ENCODE measurements at places on chromosomes 5 and 9. TPM values are rescaled to one million over a fixed set of nuclear protein-coding genes. Genes with fewer than 3 reads are reported as not detected.

DNA sequence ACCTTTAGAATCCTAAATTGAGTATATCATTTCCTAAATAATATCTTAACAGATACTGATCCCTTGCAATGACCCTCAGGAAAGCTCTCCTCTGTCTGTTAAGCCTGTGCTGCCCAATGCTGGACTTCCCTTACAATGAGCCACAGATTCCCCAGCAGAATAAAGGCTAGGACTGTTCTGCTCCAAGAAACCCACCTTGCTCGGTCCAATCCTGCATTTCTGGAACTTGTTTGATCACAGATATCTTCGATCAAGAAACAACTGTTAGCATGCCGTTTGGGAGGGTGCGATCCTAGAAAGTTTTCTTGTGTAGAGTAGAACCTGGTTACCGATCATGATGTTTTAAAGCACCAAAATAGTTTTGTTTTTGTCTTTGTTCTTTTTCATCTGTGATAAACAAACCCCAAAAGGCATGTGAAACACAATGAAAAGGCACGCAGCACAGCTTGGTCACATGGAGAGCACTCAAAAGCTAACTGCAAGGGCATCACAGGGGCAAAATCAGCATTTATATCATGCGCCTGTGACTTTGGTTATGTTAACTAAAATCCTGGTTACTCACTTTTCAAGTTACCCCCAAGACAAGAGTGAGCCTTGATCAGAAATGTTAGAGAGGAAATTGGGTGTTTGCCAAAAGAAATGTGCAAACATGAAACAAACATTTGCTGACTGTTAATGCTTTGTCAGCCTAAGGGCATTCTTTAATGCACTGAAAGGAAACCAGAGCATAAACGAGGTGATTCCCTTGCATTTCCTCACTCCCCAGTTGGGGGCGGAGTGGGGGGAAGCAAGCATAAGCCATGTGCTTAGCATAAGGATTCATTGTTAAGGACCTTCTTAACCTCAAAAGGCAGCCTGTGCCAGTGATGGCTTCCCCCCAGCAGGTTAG, 61.9 kb upstream of the ADAMTS16 start:
- DNase-seq, result no peak

- DNase-seq, result no peak
These were observed 416.5 kb downstream of the DMRTA1 start for GRCh38 chr9:22863106-22863505.

DNA sequence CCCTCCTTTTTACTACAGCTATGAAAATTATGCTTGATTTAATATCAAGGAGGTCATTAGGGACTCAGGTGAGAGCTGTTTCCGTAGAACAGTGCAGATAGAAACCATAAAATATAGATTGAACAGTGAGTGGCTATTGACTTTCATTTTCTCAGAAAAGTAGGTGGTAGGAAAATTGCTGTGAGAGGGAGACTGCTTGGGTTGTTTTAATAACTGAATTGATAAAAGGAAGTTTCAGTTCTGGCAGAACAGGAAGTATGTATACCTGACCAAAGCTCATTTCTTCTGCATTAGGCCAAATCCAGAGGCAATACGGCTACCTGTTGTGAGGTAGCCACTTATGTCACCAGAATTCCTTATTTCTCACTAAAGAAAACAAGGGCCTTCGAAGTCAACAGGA, 761.7 kb upstream of the ARRDC3 start:
- DNase-seq, result no peak

DNA sequence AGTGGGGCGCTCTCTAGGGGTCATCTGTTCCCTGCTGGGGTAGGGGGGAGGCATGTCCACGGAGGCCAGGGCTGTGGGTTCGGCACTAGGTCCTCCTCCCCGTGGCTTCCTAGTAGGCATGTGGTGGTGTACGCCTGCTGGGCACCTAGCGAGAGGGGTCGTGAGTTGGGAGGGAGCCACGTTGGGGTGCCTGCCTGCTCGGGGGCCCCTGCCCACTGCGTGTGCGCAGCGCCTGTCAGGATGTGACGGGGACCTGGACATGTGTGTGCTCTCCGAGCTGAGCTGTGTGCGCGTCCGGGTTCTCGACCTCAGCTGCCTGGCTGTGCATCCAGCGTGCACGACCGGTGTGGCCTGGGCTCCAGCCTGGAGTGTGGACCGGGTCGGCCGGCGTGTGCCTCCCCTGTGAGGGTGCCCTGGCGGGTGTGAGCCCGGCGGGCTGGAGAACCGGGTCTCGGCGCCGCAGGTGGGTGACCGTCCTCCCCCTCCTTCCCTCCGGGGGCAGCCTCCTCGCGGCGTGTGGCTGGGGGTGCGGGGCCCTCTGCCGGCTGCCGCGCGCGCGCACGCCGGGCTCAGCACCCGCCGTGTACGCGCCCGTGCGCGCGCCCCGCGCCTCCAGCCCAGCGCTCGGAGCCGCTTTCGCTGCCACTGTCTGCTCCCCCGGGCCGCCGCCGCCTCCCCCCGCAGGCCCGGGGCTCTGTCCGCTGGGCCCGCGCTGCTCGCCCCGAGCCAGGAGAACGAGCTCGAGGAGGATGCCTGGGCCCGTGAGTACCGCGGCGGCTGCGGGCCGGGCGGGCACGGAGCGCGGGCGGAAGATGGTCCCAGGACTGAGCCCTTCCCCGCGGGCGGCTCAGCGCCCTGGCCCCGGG, at the start of gene PRR7:
PRR7 (plus strand) TSS at position 615 of the 866 bp plus-strand sequence. CDS start 8,254 bp downstream, outside the sequence.
- peak; percentile 73 for DNase-seq

- DNase-seq, result peak; percentile 77
These were observed 576 bp downstream of the CHD1 start for GRCh38 chr5:98927989-98928872.

CDKN2B-AS1 gene
- not detected for polyA plus RNA-seq

MELK gene
- polyA plus RNA-seq, result 68.6 TPM

All from A549 (cell line).